Glutamatergic neuron (in vitro differentiated cells): ENCODE measurements at places on chromosomes 4 and X.
A peak's percentile ranks its signal among the peaks of the same experiment; 100 is the strongest.

DNA sequence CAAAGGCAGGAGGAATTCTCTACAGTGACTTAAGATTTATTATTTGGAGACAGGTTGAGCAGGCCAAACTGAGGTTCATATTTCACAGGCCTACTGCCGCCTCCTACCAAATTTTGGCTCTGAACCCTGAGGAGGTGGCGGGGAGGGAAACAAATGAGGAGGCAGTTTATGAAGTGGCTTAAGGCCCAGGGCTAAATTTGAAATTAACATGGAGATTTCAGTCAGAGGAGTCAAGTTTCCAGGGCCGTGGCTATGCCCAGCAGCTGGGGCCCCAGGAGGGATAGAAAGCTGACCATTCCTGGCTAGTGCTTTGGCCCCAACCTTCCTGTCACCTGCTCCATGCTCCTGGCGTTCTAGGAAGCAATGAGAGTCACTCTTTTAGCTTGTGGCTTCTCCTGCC is 73.4 kb upstream of the ARHGAP36 start:
- no peak for DNase-seq

- no peak for DNase-seq
These were observed 66.9 kb upstream of the PPARGC1A start for GRCh38 chr4:23956601-23957364.

- DNase-seq, result peak; percentile 38
These were observed 408.2 kb downstream of the SMARCA1 start for GRCh38 chrX:129115104-129115503.

DNA sequence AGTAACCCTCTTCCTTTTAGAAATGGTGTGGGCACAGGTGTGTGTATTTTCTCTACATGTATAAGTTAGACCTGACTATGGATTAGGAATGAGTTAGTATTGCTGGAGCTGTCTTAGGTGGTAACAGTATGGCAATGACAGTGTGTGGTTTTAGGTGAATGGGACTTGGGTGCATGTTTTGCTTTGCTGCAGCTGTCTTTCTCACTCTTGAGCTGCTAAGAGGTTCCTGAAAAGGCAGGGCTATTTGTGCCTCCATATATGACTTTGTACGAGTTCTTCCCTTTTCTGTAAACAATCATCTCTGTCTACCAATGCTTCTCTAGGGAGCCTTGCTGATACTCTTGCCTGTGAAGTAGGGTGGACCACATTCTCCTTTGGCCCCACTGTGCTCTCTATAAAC is 234.8 kb upstream of the HHIP start:
- no peak for DNase-seq

DNA sequence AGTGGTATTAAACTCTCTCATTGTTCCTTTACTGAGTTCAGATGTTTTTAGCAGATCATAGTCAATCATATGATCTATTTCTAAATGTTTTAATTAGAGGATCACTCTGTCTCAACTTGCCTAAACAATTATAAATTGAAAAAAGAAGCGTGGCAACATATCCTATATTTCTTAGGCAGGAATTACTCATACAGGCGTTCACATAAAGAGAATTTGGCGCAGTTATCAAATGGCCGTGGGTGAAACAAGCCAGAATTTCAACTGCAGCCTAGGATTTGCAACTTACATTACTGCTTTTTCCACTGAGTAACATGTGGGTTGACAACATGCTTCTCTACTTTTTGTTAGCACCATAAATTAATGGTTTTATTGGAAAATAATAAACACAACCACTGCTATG is 141.3 kb downstream of the CPE start:
- no peak for DNase-seq

- no peak for DNase-seq
These were observed 30.5 kb upstream of the SERPINA7 start for GRCh38 chrX:106069048-106069447.

DNA sequence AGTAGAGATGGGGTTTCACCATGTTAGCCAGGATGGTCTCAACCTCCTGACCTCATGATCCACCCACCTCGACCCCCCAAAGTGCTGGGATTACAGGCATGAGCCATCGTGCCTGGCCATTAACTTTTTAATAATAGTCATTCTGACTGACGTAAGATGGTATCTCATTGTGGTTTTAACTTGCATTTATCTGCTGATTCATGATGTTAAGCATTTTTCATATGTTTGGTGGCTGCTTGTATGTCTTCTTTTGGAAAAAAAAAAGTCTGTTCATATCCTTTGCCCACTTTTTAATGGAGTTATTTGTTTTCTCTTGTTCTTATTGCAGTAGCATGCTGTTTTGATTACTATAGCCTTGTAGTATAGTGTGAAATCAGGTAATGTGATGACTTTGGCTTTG is 45.8 kb downstream of the ANXA10 start:
- DNase-seq, result no peak

DNA sequence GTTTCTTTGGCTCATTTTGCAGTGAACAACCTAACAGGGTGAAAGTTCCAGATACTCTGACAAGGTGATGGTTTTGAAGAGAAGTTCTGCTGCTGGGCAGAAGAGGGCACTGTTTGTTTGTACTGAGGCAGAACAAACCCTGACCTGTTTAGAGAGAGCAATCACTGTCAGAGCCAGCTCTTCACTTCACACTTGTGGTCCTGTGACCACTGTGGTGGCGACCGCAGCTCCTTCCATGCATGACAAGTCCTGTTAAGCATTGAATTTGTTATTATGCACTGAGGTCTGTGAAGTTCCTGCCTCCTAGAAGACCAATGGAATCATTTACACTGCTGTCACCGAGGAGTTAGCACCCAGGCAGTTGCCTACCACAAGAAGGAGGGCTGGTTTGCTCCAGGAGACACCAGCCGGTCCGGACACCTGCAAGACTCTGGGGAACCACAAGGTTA is 86.6 kb downstream of the ZNF330 start:
- DNase-seq, result peak; percentile 52

DNA sequence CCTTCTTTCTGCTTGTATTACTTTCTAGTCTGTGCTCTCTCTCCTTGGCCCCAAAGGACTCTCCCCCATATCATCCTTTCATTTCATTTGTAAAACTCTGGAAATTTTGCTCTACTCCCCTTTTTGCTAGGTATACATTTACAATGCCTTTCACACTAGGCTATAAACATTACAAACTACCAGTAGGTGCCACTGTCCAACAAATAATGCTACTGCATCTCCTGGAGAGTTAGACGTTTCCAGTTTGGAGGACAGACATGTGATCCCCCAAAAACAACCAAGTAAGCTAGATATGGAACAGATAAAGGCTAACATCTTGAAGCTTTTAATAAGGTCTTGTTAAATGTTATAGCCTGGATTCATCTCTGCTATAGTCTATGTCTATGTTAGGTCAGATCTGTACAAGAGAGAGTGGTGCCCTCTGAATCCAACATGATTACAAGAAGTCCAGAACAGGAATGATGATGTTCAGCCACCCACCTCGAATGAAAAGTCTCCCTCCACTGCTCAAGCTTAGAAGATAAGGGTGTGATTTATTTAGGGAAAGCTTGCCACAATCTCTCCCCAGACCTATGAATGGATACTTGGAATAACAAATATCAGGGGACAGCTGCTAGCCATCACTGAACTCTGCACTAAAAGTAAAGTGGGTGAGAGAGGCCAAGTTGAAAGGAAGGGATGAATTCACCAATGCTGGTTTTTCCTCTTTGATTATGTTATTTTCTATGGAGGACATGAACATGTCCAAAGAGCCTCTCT is 14.3 kb downstream of the CBR4 start:
- no peak for DNase-seq

DNA sequence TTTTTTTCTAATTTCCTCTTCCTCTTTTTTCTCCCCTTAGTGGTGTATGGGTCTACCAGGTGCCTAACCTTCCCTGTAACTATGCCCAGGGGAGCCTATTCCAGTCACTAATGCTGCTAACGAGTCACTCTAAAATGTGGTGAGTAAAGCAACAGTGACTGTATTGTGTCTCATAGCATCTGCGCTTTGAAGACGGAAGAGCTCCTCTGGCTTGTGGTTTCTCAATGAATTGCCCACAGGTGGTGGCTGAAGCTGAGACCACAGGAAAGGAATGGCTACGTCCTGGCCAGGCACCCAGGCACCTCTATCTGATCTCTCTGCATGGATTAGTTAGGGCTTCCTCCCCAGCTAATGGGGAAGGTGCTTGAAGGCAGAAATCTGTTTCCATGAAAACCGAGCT is 763.5 kb upstream of the FRG1 start:
- DNase-seq, result no peak

DNA sequence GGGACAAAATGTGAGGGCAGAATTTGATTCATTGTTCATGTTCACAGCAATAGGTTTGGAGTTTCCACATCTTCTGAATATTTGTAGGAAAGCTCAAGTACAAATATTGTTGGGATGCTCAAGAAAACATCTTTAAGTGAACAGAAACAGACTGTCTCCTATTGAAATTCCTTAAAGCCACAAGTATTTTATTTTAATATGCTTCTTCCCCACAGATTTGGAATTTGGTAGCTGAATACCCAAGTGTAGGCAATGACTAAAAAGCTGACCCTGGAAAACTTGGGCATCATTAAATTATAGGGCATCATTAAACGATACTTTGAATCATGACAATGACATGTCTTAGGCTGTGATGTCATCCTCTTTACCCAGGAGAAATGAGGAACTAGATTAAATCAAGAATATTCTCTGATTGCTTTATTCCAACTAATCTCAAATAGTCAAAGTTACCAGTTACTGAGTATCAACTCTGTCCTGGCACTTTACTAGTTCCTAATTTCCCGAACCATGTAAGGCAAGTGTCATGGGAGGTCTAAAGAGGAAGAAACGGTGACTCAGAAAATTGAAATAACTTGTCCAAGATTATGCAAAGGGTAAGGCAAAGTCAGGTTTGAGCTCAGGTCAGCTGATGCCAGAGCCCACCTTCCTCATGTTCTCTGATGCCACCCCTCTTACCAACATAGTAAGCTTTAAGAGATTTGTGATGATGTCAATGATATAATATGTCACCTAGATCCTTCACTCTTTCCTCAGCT is 223.1 kb upstream of the LEF1 start:
- no peak for DNase-seq

GRCh38 chr4:25842229-25842845 is 20.5 kb downstream of the SEL1L3 start:
- DNase-seq, result no peak

- DNase-seq, result no peak
These were observed 163.3 kb upstream of the RASGEF1B start for GRCh38 chr4:81634766-81635549.

- DNase-seq, result no peak
These were observed 28.2 kb upstream of the HMGB3 start for GRCh38 chrX:150954951-150955350.

DNA sequence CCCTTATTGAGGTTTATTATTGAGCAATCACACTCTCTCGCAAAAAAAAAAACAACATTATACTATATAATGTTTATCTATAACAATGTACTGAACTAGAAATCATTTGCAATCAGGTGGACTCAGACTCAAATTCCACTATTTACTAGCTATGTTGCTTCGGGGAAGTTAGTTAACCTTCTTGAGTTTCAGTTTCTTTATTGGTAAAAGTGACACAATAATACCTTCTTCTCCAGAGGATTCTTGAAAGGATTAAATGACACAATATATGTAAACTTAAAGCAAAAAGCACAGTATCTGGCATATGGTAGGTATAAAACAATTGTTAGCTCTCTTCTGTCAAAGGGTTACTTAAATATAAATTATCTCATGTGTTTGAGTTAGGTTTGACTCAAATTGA is 31.5 kb upstream of the HDAC8 start:
- no peak for DNase-seq

- DNase-seq, result no peak
These were observed 11.0 kb upstream of the PDLIM3 start for GRCh38 chr4:185546335-185546734.

DNA sequence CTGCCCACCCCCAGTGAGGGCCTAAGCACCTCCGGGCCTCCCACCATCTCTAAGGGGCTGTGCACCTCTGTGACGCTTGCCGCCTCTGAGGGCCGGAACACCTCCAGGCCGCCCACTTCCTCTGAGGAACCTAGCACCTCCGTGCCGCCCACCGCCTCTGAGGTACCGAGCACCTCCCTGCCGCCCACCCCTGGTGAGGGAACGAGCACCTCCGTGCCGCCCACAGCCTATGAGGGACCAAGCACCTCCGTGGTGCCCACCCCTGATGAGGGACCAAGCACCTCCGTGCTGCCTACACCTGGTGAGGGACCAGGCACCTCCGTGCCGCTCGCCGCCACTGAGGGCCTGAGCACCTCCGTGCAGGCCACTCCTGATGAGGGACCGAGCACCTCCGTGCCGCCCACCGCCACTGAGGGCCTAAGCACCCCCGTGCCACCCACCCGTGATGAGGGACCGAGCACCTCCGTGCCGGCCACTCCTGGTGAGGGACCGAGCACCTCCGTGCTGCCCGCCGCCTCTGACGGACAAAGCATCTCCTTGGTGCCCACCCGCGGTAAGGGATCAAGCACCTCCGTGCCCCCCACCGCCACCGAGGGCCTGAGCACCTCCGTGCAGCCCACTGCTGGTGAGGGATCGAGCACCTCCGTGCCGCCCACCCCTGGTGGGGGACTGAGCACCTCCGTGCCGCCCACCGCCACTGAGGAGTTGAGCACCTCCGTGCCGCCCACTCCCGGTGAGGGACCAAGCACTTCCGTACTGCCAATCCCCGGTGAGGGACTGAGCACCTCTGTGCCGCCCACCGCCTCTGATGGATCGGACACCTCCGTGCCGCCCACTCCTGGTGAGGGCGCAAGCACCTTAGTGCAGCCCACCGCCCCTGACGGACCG is 977 bp downstream of the MAGEE1 start:
- DNase-seq, result peak; percentile 14

DNA sequence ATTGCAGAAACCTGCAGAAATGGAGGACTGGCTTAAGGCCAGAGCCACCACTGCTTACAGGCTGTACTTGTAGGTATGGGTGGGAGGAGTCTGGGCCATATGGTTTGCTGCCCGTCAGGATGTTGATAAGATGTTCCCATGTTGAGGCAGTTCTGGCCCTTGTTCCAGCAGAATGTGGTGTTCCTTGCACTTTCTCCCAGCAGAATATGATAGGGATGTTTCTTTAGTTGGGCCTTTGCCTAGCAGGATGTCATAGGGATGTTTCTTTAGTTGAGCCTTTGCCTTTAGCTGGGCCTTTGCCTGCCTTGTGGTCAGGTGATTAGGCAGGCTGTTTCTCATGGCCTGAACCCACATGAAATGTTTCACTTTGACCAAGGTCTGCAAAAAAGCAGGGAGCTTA is 139.1 kb upstream of the PAQR3 start:
- DNase-seq, result no peak

GRCh38 chr4:108867476-108867875 is 104.6 kb upstream of the ETNPPL start:
- no peak for DNase-seq

- DNase-seq, result peak; percentile 79
These were observed at the start of gene RAB9B for GRCh38 chrX:103831803-103832544. TSS of gene RAB9B (minus strand) at chrX:103832257. CDS start at chrX:103825784, 6,473 bp downstream.

GRCh38 chr4:148159793-148160192 is 282.4 kb downstream of the NR3C2 start:
- no peak for DNase-seq

DNA sequence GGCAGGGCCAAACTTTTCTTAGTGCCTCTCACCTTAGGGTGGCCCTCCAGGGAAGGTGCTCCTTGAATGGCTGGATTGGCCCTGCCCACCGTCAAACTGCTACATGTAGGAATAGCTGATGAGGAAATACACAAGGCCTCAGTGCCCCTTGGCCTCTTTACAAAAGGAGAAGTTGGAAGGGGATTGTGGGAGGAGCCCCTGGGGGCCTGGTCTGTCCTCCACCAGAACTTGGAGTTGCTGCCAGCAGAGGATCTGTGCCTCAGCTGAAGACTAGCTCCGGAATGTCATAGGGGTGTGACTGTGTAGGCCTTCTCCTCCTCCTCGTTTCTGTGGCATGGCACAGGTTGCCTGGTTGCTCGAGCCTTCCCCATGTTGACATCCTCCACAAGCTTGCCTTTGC is 142.7 kb downstream of the AMMECR1 start:
- DNase-seq, result no peak
